ENCODE measurements at places on chromosomes 4 and X.

DNA sequence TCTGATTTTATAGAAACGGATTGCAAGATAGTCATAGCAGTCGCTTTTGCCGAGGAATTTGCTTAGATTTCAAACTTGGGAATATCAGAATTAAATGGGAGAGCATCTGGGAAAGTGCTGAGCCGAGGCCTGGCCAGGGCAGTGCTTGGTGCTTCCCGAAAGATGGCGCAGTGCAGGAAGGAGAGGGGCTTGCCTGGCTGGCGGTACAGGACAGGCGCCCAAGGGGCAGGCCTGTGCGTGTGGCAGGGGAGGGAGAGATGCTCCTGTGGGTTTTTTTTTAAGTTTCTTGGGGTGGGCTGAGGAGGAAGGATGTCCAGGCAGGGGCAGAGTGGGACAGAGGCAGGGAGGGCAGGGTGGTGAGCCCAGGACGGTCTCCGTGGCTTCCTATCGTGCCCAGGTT is 241.1 kb downstream of the AFAP1 start:
- no peak for DNase-seq

DNA sequence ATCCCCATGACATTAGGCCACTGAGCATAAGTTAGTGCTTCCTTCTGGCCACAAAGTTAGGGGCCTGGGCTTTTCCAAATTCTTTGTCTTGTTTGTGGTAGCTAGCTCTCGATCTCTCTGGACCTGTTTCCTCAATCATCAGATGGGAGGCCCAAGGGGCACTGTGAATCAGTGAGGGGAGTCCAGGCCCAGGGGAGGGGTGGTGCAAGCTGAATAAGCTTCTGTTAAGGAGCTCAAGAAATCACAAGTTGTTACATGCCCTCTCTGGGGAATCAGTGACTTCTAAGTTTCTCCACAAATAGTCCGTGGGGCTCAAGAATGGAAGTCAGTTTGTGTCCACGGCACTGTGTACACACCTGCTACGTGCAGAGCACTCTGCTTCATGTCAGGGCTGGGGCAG is 15.1 kb downstream of the AWAT2 start:
- DNase-seq: no peak

DNA sequence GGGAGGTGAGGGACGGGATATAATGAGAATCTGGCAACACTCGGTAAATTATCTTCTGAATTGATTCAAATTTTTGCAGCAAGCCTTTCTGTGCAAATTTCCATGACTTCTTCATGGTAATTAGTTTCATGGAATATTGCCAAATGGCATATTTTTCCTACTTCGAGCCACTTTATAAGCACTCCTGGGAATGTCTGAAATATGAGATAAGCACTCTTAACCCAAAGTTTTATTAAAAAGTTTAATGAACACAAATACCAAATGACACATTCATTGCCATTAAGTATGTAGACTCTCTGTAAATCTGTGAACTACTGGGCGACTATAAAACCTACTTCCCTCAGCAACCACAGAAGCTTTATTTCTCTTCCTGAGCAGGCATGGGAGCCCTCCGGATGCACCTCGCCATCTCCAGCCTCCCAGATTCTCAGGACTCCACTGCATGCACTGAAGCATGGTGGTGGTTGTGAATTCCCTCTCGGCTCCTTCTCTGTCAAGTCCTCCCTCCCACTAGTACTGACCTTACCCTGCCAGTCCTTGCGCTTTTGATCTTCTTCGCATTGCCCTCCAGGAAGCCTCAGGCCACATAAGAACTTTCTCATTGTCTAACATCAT is 154.4 kb upstream of the RPL34 start:
- DNase-seq: no peak

- peak; percentile 15 for DNase-seq
Observed at GRCh38 chrX:38175139-38175538, 45.5 kb downstream of the SRPX start.

GRCh38 chr4:26786916-26787315 is 73.7 kb upstream of the STIM2 start:
- DNase-seq: no peak

GRCh38 chr4:162700815-162701361 is 465.8 kb downstream of the NAF1 start:
- no peak for DNase-seq

GRCh38 chrX:138411048-138411447 is 300.5 kb downstream of the FGF13 start:
- no peak for DNase-seq

DNA sequence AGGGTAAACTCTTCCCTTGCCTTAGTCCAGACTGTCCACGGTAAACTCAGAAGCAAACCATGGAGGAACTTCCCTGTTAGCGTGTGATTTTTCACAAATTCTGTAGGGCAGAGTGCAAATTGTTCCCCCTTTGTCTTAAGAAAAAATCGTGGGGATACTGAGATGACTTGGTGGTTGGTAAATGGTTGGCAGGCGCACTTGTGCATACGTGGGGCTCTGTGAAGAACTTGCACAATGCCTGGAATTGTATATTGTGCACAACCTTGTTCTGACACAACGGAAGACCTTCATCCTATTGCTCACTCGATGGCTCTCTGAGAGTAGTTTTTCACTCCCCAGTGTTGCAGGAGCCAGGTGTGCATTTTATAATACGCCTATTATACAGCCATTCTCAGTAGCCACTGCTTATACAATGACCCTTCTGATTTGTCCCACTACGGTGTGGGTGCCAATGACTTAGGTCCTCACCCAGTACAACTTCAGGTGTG is 150.0 kb downstream of the SPRY1 start:
- no peak for DNase-seq

DNA sequence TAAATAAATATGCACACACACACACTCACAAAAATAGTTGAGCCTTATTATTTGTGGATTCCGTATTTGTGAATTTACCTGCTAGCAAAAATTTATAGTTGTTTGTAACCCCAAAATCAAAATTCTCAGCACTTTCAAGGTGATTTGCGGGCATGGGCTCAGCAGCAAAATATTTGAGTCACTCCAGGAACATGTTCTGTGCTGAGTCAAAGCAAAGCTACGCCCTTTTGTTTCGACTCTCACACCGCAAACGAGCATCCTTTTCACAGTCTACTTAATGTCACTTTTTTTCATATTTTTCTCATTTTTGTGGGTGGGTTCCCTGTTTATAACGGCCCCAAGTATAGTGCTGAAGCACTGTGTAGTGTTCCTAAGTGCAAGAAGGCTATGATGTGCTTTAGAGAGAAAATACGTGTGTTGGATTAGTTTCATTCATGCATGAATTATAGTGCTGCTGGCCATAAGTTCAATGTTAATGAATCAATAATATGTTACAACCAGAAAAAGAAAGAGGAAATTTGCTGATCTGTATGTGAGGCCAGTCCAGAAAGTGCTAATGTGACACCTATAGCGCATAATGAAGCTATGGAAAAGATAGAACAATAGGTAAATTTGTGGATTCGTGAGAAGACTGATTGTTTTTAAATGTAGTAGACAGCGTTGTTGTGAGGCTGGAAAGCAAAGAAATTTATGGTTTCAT is 723.2 kb upstream of the AGA start:
- no peak for DNase-seq

DNA sequence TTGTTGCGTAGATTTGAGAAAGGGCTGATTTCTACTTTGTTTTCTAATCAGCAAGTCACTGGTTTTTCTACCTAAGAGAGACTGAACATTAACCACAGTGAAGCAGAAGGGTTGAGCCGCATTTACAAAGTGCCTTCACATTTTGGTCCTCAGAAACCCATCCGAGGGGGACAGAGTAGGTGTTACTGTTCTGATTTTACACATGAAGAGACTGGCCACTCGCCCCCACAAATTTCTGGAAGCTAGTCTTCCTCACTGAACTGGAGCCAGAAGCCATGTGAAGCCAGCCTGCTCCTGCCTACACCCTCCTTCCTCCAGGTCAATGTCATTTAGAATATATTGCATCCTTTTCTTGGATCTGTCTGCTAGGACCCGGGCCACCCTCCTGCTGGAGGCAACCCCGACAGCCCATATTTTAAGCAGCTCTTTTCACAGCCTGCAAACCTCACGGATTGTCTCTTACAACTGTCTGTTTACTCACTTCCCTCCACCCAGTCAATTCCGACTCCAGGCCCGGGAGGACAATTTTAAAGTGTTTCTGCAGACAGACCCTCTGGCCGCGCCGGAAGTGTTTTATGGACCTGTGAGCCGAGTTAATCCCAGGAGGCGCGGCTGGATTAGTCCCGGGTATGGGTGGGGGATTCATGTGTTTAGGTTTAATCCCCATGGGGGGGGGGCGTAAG is 73.2 kb upstream of the BCOR start:
- DNase-seq: no peak

- DNase-seq: no peak
Observed at GRCh38 chr4:153451911-153452657, 14.1 kb upstream of the TMEM131L start.

DNA sequence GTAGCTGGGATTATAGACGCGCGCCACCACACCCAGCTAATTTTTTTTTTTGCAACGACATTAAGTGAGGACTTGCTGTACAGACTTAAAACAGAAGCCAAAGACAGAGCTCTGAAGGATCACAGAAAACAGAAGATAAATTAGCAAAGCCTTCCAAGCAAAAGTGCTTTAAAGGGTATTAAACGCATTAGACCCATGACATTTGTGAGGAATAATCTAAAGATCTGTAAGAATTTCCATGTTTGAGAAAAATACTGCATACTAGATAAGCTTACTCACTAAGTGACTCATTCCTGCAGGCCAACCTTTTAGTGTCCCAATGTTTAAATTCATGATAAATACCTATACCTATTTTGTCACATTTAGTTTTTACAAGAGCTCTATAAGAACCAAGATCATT is 27.4 kb downstream of the SMARCA1 start:
- no peak for DNase-seq

DNA sequence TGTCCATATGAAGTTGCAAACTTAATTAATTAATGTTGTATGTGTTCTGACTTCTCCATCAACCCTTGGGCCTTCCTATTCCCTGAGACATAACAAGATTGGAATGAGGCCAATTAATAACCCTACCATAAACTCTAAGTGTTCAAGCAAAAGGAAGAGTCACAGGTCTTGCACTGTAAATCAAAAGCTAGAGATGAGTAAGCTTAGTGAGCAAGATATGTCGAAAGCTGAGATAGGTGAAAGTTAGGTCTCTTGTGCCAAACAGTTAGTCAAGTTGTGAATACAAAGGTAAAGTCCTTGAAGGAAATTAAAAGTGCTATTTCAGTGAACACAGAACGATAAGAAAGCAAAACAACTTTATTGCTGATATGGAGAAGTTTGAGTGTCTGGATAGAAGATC is 58.2 kb upstream of the GPRIN3 start:
- DNase-seq: no peak
